Stimulated activated CD4-positive, alpha-beta T cell treated with anti-CD3 and anti-CD28 coated beads, TNF-alpha, amount 100 ng/mL, for 1 hour (primary cell): ENCODE measurements at places on chromosomes 7 and 10.
A peak's percentile ranks its signal among the peaks of the same experiment; 100 is the strongest.

DNA sequence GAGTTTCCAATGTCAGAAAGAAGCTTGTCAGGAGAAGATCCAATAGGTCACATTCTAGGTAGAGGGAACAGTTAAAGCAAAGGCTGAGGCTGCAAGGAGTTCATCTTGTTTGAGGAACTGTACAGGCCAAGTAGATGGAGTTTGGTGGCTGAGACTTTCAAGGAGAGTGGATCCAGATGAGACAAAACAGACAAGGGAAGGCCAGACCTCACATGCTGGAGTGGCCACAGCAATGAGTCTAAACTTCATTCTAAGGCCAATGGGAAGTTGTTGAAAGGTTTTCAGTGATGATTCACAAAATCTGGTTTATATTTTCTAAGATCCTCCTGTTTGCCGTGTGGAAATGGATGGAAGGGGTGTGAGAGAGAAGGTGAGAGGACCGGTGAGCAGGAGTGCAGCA, 40.0 kb downstream of the EPDR1 start:
- DNase-seq = no peak

DNA sequence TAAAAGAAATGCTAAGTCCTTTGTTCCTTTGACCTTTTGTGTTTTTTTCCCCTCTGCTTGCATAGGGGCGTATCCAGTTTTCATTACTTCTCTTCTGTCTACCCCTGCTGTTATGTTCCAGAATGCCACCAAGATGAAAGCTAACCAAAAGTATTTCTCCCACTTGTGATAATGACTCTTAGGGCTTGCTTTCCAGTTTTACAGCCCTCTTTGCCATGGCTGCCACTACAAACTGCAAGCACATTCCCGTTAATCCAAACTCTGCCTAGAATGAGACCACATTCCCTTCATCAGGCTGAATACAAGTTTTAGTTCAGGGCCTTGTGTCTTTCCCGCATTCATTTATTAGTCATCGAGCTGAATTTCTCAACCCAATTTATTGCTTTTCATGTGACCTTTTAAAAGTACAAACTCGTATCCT, 23.6 kb upstream of the CD36 start:
- DNase-seq = no peak

- DNase-seq = no peak
Measured at GRCh38 chr10:76178532-76179292, 747.3 kb downstream of the LRMDA start.

GRCh38 chr7:108653526-108653925, 83.9 kb downstream of the DNAJB9 start:
- no peak for DNase-seq

DNA sequence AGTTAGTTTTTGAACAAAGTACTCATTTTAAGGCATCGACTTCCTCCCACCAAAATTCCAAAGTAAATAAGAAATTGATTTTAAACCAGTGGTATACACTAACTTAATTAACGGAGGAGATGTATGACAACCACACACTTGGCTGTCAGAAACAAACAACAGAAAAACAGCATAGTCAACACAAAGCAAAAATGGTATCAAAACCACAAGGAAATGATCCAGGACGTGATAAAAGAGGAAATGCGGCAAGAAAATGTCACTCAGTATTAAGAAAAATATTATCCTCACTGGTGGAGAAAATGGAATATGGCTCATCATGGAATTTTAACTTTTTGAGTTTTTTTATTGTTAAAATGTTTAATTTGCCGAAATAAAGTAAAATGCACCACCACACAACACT, 17.5 kb downstream of the KIAA1549 start:
- no peak for DNase-seq

GRCh38 chr7:36661135-36661840, 63.0 kb downstream of the AOAH start:
- no peak for DNase-seq

GRCh38 chr7:96069401-96069800, 252.5 kb downstream of the SLC25A13 start:
- DNase-seq = no peak

DNA sequence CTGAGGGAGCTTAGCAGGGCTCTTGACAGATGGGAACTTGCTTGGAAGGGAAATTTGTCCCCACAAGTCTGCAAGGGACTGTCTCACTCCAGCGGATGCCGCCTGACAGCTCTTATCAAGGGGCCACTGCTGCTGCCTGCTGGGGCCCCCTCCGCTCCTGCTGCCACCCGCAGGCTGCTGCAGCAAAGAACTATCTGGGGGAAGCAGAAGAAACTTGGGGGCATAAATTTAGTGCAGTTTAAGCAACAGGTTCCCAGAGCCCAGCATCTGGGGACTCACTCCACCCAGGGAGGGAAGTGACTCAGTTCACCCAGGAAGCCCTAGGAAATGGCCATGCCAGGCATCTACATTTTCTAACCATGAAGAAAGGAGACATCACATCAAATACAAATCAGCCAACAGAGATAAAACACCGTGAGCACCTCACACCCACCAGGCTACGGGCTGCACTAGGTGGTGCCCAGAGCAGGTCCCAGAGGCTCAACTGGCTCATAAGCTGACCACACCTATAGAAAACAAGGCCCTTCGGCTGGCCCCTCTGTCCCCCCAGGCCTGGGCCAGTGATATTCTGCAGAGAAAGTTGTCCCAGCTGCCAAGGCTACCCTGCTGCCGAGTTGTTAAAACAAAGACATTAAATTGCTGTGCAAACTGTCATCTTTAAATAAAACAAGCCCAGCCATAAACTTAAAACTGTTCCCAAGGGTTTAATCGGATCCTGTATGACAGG, 3.7 kb downstream of the RGS10 start:
- no peak for DNase-seq

DNA sequence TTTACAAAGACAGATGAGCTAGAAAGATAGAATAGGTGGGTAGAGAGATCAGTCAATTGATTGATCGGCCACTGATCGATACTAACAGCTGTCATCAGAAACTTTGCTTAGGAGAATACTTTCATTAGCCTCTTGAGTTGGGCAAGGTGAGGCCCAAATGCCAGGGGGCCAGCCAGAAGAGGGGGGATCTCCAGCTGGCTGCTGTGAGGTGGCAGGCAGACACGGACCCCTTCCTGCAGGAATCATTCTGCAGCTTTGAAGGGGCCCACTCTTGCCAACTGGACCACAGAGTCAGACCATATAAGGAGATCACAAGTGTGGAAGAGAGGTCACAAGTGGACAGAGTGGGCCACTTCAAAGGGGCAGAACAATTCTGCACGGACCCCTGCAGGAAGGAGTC, 62.9 kb upstream of the DOCK1 start:
- no peak for DNase-seq

DNA sequence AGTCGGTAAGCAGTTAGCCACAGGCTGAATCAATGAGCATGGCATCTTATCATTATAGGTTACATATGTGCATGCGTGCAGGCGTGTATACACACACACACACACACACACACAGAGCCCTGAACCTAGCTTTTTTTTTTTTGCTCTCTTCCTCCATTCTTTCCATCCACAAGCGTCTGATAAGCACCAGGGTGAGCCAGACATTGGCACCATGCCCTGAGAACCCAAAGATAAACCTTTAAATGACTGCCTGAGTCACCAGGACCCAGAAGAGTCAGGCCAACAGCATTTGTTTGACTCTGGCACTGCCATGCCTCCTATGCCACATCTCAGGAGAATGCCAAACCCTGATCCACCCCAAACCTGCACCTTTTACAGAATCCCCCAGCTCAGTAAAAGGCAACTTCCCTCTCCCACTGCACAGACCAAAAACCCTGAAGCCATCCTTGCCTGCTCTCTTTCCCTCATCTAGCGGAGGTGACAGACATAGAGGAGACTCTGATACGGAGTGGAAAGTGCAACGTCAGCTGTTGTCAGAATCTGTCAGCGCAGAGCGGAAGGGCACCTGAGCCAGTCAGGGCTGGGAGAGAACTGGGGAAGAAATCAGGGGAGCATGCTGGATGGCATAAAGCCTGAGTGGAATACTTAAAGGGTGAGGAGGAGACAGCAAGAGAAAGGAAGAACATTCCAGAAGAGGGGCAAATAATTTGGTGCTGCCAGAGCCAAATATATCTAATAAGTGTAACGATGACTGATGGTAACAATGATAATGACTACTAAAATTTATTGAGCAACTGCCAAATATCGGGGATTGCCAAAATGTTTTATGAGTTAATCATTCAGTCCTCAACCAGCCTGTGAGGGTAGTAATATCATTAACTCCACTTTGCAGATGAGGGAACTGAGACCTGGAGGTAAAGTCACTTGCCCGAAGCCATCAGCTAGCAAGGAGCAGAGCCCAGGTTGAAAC, 3.2 kb downstream of the PARP12 start:
- DNase-seq = peak; percentile 17

DNA sequence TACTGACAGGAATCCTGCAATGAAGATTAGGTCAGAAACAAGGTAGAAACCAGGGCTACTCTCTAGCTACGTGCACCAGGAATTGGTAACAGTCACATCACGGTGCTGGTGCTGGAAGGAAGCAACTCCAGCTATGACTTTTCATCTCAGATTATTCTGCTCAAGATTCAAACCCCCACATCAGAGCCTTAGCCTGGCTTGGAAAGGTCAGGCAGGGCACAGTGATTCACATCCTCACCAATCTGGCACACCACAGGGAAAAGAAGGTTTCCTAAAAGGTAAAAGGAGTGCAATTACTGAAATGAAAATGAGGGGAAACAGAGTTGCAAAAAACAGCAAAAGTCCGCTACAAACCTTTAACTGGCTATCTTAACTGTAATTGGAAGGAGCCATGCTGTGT, 240.2 kb upstream of the NPSR1 start:
- no peak for DNase-seq

DNA sequence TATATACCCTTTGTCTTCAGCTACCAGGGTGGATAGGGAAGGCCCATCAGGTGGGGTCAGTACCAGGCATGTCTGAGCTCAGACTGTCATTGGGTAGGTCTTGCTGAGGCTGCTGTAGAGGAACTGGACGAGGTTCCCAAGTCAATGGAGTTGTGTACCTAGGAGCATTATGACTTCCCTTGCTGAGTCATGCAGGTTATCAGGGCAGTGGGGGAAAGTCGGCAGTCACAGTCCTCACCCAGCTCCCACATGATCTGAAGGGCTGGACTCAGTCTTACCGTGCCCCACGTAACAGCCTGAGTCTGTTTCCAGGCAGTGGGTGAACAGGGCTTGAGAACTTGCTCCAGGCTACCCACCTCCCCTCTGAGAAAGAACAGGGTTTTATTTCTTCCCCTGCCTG, 260.8 kb upstream of the COBL start:
- no peak for DNase-seq

GRCh38 chr7:36288501-36288900, 101.2 kb upstream of the ANLN start:
- no peak for DNase-seq

- DNase-seq = no peak
Measured at GRCh38 chr7:112587504-112587903, 106.7 kb downstream of the LSMEM1 start.

DNA sequence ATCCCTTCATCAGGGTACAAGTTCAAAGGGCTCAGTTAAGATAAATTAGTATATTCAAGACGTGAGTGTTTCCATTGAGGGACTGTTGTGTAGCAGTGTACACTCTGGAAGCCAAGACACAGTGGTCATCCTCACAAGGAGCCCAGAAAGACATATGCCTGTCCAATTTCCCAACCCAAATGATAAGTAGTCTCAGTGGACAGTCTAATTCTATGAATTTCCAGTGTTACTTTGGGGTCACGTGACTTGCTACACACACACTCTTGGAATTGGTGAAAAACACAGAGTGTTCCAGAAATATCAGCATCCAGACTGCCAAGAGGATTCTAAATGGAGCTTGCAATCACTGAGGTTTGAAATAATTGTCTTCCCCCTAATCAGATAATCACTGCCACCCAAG, 365.1 kb downstream of the WDR11 start:
- DNase-seq = no peak

GRCh38 chr10:5291501-5292195, 73.1 kb upstream of the UCN3 start:
- peak; percentile 47 for DNase-seq

GRCh38 chr10:126638542-126638941, 32.0 kb downstream of the C10orf90 start:
- DNase-seq = no peak

DNA sequence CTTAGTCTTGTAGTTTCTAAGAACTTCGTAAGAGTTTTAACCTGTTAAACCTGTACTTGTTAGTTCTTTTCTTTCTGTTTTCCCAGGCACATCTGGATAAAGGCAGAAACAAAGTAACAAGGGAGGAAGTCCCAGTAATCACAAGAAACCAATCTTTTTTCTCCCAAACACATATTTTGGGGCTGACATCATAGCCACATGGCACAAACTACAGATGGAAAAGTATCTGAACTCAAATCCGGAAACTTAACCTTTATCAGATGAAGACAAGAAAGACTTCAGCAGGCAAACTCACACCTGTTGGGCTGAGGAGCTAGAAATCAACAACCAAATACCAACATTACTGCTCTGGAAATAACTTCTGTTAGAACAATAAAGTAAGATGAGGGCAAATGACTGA, 67.1 kb downstream of the CUBN start:
- no peak for DNase-seq

DNA sequence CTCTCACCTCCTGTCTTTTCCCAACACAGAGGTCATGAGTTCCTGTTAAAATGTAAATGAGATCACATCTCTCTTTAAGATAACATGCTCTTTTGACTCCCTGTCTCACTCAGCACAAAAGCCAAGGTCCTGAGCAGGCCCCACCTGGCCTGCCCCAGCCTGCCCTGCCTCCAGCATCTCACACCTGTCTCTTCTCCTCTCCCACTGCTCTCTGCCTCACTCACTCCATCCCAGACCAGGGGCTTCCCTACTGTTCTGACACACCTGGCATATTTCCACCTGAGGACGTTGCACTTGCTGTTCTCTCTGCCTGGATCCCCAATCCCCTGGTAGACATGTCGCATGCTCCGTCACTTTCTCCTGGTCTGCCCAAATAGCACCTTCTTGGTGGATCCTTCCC, 285.0 kb upstream of the ZMIZ1 start:
- no peak for DNase-seq

DNA sequence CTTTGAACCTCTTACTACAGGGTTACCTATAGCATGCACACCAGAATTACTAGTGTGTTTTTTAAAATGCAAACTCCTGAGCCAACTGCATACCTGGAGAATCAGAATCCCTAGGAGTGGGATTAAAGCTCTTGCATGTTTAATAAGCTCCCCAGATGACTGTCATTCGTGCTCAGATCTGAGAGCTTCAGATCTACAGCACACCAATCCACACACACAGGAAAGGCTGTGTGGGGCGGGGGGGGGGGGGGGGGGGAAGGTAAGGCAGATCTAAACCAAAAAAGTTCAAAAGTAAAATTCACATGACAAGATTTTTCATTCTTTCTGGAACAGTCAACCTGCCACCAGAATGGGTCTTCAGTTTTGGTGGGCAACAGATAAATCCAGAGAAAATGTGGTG, 5.5 kb downstream of the FAM3C start:
- no peak for DNase-seq
